Mucosa of gallbladder (tissue), 1 donor: ENCODE measurements at places on chromosomes 11 and 22. TPM values are rescaled to one million over a fixed set of nuclear protein-coding genes. Genes with fewer than 3 reads are reported as not detected.

Gene LRP4
- 14.5 TPM for total RNA-seq

Gene MMP7
- total RNA-seq: 1,865 TPM

Gene C11orf16
- not detected for total RNA-seq

Gene SPI1
- total RNA-seq: 35.3 TPM

Gene GGTLC2
- not detected for total RNA-seq

Gene C22orf15
- total RNA-seq: 1.8 TPM

Gene IL18
- 34.3 TPM for total RNA-seq

Gene PPP2R5B
- 44.1 TPM for total RNA-seq

Gene GPHA2
- 1.3 TPM for total RNA-seq

Gene RIMBP3B
- total RNA-seq: 1.0 TPM

Gene ELFN2
- total RNA-seq: 31.2 TPM

Gene LYVE1
- total RNA-seq: 19.7 TPM

Gene PKDREJ
- 0.32 TPM for total RNA-seq

Gene CDHR5
- total RNA-seq: 89.6 TPM
